ENCODE measurements at places on chromosomes 7 and 10.

DNA sequence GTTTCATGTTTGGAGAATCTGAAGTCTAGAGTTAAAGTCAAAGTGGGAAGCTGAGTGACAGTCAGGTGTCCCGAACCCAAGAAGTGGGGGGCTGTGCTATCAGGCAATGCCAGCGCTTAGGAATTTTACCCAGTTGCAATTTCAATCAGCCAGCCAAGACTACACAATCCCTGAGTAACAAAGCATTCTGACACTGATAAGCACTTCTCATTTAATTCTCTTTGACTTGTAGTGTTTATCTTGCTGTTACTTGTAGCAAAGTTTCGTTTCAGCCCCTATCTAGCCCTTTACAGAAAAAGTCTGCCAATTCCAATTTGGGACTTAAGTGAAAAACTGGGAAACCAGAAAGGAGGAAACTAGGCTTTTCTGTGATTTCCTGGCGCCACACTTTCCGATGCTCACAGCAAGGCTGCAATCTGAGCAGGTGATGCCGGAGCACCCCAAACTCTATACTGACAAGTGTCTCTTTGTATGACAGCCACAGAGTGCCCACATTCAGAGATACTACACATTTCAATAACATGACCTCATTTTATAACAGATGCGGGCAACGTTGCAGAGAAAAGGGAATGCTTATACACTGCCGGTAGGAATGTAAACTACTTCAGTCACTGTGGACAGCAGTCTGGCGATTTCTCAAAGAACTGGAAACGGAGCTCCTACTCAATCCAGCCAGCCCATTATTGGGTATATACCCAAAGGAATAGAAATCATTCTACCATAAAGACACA, 61.0 kb downstream of the ITIH5 start:
- DNase-seq: no peak

DNA sequence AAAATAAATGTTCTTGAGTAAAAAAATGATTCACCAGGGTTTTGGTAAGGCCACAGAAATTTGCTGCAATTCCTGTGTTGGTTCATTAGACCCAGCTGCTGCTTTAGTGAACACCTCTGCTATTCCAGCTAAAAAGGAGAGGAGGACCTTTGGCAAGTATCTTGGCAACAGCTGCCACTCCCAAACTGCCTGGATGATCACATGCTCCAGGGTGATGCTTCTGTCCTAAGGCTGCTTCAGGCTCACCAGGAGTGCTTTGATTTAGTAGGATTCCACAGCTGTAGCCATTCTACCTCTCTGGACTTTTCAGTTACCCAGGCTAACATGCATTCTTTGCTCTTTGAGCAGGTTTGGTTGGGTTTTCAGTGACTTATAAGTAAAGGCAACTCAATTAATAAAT, 82.6 kb upstream of the NPVF start:
- DNase-seq: no peak

GRCh38 chr7:71697400-71697799, 565.5 kb downstream of the GALNT17 start:
- no peak for DNase-seq

DNA sequence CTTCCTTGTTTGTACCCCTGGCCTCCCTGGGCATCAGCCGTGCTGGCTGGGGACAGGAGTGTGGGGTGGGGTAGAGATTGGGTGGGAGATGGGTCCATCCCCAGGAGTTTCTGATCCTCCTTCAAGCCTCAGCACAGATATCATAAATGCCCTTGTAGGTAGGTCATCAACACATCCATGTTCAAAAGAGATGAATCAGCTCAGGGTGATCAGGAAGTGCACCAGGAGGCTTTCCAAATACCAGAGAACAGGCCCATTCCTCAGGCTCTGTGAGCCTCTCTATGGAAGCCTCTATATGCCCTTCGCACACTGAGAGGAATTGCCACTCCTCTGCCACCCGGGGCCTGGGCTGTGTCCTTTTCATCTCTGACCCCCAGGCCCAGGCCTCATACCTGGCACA, 31.9 kb upstream of the ADCYAP1R1 start:
- no peak for DNase-seq

- DNase-seq: no peak
Measured at GRCh38 chr10:130188195-130189175, 52.3 kb downstream of the GLRX3 start.

- DNase-seq: peak; percentile 87
Measured at GRCh38 chr7:30771174-30771879, at the start of gene MINDY4. TSS of gene MINDY4 (plus strand) at chr7:30771417. CDS start at chr7:30771494, 77 bp downstream.

- DNase-seq: no peak
Measured at GRCh38 chr7:38223306-38223705, 45.3 kb downstream of the STARD3NL start.

GRCh38 chr7:15782656-15783055, 96.2 kb upstream of the MEOX2 start:
- no peak for DNase-seq

DNA sequence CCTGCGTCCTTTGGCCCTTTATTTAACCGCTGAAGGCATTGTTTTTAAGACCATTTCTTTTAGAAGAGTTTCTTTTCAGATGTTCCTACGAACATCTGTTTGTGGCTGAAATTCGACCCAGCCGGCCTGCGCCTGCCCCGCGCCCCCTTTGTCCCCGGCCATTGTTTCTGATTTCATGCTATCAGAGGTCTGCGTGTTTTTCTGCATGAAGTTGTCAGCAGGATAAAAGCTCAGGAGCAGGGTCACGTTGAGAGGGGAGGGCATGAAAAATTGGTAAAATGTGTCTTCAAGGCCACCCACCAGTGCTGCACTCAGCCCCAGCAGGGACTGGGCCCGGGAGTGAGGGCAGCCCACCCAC, 43.1 kb downstream of the NKX6-2 start:
- DNase-seq: no peak

DNA sequence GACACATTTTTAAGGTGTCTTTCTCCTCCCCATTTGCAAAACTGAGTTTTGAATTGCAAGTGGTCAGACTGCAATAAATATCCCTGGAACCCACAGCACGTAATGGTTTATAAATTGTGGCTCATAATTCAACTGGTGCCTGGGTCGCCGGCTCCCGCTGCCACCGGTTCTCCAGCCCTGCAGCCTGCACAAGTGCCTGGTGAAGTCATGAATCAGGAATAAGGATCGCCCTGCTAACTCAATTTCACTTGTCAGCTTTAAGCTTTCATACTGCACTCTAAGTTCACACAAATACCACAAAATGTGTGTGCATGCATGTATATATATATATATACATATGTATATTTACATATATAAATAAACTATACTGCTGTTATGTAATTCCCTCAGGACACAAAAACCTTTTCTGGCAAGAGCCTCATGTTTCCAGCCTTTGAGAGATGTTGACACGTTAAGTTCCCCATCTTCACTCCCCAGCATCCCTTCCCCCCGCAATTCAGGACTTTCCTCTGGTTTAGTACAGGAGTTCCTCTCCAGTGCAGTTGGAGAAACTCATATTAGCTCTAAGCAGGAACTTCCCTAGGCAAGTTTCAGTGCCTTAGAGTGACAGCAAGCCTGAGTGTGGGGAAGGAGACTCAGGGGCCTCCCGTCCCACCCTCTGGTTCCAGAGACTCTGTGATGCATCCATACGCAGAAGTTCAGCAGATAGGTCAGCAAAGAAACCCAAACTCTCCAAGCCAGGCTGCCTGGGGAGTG, 129.2 kb upstream of the UNC5B start:
- peak; percentile 18 for DNase-seq

DNA sequence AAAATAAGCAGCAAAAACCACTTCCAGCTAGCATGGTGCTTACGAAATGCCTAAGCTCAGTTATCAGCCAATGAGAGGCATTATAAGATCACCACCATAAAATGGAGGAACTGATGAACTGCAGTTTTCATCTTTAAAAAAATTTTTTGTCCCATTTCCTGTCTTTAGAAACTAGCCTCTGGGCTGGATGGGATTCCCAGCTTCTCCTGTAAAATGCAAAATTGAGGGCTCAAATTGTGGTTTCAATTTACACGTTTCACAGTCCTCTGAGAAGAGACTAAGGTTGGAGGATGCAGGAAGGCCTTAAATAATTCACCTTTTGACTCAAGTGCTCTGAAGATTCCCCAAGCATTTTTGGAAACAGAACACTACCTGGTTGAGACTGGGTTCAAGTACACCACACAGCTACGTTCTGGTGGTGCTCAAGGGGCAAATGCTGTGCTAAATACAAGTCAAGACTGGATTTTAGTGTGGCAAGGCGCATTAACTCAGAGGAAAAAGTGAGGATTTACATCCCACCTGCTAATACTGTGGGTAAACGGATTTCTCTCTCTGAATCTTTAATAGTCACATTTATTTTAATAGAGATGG, 951 bp downstream of the ZNF25 start:
- no peak for DNase-seq

DNA sequence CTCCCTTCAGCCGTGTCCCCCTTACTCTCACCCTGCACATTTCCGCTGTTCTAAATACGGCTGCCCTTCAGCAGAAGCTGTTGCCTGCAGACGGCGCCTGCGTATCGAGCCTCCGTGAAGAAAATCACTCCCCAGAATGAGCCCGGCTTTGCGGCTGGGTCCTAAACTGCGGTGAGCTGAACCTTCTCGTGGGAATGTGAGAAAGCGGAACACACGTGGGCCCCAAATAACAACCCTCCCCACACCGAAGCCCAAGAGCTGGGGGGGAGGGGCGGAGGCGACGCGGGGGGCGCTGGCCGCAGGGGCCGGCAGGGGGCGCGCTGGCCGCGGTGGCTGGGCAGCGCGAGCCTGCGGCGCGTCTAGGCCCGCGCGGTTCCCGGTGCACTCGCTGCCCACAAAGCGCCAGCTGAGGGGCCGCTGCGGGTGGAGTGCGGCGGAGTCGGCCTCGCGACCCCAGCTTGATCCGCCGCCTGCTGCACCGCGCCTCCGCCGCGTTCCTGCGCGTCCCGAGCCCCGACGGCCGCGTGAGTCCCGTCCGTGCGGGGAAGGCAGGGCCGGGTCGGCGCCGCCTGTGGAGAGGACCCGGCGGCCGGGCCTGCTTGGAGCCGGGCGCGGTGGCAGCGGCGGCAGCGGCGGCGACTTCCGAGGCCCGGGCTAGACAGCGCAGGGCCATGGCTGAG, at the start of gene ZNF398:
Gene ZNF398, plus strand, starts transcription at position 382 of the 680 bp plus-strand sequence. Its CDS starts 290 bp downstream, at position 672.
- DNase-seq: peak; percentile 82

- DNase-seq: no peak
Measured at GRCh38 chr7:71507680-71508602, 376.0 kb downstream of the GALNT17 start.

DNA sequence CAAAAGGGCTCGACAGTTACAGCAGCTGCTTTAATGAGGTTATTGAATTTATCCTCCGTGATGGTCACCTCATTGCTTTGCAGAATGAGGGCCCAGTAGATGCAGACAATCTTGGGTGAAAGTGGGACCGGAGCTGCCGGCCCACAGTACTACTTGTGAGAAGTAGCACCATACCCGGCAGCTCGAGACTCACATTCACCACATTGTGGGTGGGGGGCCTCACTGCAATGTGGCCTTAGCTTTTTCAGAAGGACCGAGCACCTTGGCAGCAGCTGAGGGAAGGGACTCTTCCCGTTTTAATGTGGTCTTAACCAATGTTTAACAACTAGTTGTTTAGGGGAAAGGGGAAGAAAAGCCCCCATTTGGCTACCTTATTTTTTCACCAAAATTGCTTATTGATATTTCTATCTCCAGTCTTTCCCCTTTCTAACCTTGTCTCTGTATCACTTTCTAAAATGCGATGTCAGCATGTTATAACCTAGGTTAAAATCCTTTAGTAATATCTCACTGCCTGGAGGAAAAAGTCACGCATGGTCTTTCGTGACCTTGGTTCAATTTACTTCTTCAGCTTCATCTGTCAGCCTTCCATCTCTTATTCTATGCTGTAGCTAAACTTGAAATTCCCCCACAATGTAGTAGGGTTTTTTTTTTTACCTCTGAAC, 87.4 kb upstream of the PHYHIPL start:
- DNase-seq: no peak

- no peak for DNase-seq
Measured at GRCh38 chr10:32390193-32390592, 43.2 kb upstream of the EPC1 start.

DNA sequence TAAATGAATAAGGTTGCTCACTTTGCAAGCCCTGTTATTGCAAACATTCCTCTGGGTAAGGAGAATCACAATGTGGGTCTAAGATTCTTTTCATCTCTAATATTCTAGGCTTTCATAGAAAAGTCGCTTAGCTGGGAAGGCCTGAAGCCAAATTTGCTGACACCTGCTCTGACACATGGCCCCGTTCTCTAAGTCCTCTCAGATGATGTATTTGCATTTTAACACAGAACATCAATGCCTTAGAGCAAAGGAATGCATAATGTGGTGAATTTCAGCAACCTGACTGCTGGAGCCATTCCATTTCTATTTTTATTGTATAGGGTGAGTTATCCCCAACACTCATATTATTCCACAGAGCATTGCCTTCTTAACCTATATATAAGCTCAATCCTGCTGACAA, 682.1 kb upstream of the NRP1 start:
- no peak for DNase-seq

- no peak for DNase-seq
Measured at GRCh38 chr10:114010316-114010715, 33.4 kb upstream of the ADRB1 start.

DNA sequence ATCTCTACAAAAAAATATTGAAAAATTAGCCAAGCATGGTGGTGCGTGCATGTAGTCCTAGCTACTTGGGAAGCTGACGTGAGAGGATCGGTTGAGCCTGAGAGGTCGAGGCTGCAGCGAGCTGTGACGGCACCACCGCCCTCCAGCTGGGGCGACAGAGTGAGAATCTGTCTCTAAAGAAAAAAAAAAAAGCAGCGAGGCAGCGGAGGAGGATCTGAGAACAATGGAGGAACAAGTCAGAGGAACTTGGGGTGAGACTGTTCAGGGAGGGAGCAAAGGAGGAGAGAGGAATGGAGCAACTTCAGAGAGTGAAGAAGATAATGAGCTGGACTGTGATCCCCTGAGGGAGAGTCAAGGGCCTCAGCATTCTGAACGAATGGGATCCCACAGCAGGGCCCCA, 85.4 kb downstream of the MKX start:
- no peak for DNase-seq

GRCh38 chr7:33261585-33261984, 132.2 kb downstream of the BBS9 start:
- DNase-seq: no peak

DNA sequence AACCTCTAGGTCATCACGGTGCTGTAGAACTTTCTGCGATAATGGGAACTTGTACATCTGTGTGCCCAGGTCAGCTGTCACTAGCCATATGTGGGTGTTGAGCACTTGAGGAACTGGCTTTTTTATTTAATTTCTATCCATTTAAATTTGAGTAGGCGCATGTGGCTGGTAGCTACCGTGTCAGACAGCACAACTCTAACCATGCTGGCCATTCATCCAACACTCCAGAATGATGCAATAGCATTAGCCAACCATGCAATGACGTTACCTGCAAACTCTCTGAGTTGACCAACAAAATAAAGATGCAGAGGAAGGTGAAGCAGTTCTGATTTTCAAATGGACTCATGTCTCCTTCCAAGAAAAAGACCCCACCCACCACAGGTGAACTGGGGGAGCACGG, 24.4 kb upstream of the CHST15 start:
- no peak for DNase-seq

DNA sequence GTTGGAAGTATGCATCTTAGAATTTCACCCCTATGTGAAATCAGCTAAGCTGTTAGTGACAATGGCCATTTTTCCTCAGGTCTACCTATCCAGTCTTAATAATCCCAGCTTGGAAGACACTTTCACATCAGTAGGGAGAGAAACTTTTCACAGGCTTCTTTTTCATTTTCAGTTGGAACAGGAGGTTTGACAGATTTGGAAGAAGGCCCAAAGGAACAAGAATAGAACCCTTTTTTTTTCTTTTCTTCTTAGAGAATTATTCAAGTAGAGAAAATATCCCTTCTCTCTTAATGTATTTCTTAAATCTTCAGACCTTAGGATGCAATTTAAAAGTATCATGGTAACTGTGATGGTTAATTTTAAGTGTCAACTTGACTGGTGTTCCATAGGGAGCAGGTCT, 410.5 kb upstream of the C7orf33 start:
- no peak for DNase-seq
